Stimulated activated CD8-positive, alpha-beta memory T cell treated with anti-CD3 and anti-CD28 coated beads, Interleukin-4, amount 100 ng/mL, for 4 hours (primary cell): ENCODE measurements at places on chromosomes 1 and 21.
A peak's percentile ranks its signal among the peaks of the same experiment; 100 is the strongest.

DNA sequence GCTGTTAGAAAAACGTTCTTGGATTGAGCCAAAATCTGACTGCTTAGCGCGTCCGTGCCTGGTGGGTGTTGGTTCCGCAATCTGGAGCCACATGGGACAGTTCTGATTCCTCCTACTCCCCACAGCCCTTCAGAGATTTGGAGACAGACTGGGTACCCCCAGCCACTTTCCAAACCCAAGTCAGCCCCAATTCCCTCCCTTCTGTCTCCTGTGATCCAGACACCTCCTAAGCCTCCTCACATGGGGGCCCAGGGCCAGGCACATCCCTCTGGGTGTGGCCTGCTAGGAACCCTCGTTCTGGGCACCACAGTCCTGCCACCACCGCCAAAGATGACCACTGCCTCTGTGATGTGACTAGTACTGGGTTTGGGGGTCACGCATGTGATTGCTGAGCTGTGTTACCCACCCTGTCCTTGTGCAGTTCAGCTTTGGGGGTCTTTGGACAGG is 4.8 kb downstream of the PLA2G5 start:
- DNase-seq, result no peak

DNA sequence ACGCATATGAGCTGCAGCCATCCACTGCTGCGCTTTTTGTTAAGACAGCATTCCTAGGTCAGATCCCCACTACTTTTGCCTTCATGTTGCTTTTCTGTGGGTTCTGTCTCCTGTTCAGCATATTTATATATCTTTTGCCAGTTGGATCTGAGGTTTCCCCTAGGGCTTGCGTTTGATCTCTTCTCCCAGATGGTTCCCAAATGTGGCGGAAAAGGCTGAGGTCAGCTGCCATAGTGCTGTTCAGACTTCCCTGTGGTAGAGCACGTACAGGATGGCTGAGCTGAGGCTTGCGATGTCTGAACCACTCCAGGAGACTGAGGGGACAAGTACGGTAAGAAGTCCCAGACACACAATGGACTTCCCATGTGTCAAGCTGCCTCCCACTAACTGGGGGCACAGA is 39.8 kb downstream of the COL6A1 start:
- DNase-seq, result no peak

- DNase-seq, result no peak
These were observed 2.6 kb upstream of the HDAC1 start for GRCh38 chr1:32289256-32289655.

DNA sequence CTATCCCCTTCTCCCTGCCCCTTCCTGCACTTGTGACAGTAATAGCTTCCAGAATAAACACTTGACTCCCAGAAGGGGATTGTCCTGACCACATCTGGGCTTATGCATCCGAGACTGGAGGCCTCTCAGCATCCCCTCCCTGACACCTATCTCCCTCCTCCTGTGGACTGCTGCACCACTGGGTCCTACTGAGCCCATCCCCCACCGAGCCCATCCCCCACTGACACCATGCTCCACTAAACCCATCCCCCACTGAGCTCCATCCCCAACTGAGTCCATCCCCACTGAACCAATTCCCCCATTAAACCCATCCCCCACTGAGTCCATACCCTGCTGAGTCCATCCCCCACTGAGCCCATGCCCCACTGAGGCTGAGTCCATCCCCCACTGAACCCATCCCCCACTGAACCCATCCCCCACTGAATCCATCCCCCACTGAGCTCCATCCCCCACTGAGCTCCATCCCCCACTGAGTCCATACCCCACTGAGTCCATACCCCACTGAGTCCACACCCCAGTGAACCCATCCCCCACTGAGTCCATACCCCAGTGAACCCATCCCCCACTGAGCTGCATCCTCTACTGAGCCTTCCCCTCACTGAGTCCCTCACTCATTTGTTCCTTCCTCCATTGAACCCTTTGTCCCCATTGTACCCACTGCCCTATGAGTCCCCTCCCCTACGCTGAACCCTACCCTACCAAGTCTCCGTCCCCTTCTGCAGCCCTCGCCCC is 5.6 kb downstream of the PDZK1IP1 start:
- no peak for DNase-seq

DNA sequence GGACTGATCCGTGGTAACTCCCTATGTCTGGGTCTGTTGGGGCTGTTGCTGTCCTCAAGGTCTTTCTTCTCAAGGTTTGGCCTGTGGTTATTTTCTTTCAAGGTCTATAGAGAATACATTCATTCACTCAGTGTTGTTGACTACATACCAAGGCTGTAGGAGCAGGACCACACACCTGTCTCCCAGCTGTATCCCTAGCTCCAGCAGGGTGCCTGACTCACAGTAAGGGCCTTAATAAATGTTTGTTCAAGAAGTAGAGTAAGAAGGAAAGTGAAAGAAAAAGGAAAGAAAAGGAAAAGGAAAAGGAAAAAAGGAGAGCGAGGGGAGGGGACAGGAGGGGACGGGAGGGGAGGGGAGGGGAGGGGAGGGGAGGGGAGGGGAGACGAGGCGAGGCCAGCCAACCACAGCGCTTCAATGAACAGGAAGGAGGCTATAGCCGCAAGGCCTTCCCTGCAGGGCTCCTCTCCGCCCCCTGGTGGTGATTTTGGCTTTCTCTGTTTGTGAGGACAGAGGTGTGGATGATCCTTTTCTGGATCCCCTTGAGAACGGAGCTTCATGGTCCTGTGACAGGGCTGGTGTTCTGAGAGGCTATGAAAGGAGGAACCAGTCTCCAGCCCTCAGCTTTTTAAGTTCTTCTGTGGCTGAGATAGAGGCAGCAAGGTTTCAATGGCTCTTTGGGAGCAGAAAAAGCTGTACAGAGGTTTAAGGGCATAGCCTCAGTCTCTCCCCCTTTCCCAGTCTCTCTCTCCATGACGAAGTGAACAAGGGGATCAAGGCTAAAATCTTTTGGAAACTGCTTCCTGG is 30.6 kb upstream of the LCE5A start:
- peak; percentile 24 for DNase-seq

DNA sequence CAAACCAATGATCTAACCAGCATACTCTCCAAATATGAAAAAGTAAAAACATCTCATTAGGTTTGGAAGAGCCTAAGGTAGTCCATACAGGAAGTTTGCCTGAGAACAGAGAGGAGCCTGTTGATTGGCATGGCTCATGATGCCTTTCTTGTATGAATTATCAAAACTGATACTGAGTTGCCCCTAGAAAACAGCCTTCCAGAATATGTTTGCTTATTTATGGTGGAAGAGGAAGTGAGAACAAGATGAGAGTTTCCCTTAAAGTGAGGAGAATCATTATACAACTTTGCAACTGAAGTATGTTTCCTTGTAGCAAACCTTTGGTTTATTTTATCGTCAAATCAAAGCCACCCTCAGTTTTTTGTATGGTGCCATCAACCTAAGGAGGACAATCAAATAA is 23.8 kb upstream of the KIAA1614 start:
- no peak for DNase-seq
